ENCODE measurements at places on chromosomes 2 and 18.

DNA sequence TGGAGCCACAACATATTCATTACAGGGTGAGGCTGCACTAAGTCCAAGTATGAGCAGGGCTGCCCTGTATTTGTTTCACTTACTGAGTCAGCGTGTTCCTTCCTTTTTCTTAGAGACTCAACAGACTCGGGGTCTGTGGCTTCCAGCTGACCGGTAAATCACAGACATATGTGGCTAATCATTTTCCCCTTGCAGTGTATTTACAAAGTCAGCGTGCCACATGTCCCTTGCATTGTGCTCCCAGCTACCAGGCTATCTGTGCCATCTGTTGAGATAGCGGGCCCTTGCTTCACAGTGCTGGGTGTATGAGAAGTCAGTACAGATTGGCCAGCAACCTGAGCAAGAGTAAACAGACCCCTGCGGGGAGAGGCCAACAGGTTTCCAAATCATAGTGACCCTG lies 254.3 kb downstream of the LRRTM1 start:
- no peak for DNase-seq

DNA sequence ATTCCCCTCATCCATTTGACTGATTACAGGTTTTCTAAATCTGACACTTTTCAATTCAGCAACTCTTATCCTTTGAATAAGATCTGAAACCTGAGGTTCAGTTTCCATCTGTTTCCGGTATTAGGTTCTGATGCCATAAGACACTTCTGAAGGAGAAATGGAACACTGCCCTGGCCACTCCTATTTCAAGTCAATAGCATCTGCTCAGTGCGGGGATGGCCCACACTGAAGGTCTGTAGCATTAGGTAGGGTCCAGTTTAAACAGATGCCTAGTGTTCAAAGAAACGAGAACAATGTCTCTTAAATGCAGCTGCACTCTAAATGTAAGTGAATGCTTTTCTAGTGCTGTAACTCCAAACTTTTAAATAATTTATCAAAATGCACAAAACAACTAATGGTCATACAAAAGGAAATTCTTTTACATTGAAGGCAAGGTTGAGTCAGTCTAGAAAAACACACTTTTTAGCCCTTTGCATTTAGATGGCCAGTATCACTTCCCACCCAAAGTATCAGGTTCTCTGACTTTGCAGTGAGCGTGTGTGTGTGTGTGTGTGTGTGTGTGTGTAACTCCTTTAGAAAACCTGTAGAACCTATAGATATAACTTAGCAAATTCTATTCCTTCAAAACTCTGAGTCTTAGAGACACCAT lies 78.2 kb downstream of the STK39 start:
- DNase-seq: no peak

GRCh38 chr2:44778221-44778654 lies 163.3 kb upstream of the SIX3 start:
- no peak for DNase-seq

DNA sequence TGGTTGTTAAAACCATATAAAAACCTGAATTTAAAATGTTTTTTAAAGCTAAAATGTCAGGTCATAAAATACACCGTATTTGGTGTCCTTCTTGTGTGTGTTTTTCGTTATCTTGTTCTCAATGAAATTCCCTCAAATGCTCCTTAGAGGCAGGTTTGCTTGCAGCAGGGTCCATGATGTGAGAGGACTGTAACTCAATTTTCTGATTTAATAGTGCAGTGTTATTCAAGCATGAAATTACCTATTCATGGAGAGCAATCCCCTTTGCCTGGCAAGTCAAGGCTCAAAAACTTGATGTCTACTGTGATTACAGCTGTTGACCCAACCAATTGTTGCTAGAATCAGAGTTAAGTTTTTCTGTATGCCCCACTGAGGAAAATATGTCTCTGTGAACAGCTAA lies 318.2 kb downstream of the GALNT13 start:
- DNase-seq: no peak

DNA sequence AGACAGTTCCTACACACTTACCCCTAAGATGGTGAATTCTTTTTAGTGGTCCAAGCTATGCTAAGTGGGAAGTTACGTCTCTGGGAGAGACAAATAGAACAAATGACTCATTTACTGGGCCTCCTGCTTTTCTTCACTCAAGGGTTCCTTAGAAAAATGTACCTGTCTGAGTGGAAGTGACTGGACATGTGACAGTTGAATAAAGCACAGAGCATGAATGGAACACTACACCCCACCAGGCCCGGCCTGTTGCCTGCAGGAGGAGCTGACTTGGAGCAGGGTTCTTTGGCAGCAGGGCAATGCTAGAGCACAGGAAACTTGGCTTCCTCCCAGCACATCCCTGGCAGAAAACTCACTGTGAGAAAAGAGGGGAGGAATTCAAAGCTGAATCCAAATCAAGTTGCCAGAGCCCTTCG lies 451.0 kb upstream of the SETBP1 start:
- peak; percentile 7 for DNase-seq

GRCh38 chr2:37243435-37243834 lies 12.0 kb downstream of the NDUFAF7 start:
- DNase-seq: no peak

DNA sequence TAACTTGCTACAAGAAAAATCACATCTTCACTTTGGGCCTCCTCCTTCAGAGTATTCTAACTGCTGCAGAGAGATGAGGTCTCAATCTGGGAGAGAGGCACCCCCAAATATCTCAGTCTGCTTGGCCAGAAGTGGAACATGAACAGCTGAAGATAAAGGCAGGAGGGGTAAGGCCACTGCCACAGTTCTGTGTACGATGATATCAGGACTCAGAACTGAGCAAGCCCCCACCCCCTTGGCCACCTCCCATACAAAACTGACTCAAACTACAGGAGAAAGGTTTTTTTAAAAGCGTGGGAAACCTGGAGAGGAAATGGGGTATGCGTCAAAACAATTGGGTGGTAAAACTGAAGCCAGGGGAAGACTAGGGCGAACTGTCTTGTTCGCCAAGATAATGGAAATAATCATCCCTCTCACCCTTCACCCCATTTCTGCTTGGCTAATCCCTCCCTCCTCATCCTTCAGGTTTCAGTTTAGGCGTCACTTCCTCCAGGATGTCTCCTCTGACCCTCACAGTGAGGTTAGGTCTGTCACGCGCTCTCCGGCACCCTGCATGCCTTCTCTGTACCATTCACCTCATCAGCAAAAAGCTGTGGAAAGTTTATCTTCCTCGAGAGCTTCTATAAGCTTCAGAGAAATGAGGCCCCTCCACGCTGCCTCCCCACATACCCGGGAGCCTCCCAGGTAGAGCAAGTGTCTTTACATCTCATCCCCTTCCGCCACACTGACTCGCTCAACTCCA lies 64.4 kb downstream of the SFXN5 start:
- no peak for DNase-seq

DNA sequence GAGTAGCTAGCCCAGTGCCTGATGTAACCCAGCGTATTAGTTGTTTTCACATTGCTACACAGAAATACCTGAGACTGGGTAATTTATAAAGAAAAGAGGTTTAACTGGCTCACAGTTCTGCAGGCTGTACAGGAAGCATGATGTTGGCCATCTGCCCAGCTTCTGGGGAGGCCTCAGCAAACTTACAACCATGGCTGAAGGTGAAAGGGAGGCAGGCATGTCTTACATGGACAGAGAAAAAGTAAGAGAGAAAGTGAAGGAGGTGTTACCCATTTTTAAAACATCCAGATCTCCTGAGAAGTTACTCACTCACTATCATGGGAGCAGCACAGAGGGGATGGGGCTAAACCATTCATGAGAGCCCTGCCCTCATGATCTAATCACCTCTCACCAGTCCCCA lies 6.1 kb upstream of the CYRIA start:
- no peak for DNase-seq

- no peak for DNase-seq
Measured at GRCh38 chr18:62412231-62412979, 87.3 kb downstream of the TNFRSF11A start.

- DNase-seq: no peak
Measured at GRCh38 chr2:25349397-25349796, 7.7 kb upstream of the DNMT3A start.

DNA sequence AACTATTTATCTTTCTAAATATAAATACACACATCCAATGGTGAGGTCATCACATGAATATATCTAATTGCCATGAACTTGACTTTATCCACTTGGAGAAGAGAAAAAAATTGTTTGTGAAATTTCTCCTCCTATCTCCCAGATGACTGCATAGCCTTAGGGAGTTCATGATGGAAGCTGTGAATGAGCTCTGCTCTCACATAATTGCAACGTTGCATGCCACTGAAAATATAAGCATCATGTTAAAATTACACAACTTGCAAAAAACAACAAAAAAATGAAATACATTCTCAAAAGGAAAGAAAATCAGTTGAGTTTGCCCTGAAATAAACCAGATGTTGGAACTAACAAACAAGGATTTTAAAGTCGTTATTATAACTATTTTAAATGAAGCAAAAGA lies 50.6 kb upstream of the OSR1 start:
- DNase-seq: no peak

- no peak for DNase-seq
Measured at GRCh38 chr2:102037681-102038080, 45.9 kb downstream of the IL1R2 start.

DNA sequence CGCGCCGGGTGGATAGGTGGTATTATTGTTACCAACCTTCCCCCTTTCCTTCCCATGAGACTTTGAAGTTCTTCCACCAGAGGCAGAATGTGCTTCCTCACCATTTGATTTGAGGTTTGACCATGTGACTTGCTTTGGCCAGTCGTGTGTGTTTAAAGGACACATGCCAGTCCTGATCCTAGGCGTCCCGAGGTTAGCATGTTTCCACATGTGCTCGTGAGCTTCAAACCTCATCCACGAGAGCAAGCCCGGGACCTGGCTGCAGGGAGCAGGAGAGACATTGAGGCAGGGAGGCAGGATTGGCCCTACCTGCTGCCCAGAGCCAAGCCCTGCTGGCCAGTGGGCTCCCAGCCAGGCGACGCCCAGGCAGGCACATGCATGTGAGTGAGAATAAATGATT lies 27.4 kb upstream of the EDAR start:
- no peak for DNase-seq

DNA sequence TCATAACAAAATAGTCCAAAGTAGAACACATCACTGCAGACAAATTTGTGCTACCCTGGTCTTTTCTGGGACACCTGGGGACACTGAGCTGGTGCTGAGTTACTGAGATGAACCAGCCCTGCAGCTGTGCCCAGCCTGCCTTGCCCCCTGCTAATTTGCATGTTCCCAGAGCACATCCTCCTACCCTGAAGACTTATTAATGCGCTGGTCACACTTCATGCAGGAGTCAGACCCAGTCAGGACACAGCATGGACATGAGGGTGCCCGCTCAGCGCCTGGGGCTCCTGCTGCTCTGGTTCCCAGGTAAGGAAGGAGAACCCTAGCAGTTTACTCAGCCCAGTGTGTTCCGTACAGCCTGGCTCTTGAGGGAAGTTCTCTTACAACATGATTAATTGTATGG lies 1518.3 kb downstream of the RPIA start:
- no peak for DNase-seq

GRCh38 chr2:112658301-112658700 lies 12.6 kb downstream of the SLC20A1 start:
- DNase-seq: no peak

DNA sequence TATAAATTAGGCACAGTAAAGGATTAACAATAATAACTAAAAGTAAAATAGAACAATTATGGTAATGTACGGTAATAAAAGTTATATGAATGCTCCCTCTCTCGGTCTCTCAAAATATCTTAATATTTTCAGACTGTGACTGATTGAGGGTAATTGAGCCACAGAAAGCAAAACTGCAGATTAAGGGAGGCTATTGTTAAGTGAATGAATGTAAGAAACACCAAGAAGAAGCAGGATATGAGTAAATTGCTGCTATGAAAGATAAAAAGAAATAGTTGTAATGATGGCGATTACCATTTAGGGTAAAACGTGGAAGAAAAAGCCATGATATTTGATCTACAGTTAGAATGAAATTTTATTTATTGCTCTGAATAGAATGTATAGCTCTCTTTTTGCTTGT lies 24.1 kb downstream of the GULP1 start:
- DNase-seq: no peak

All from frontal cortex (tissue), 4 donors.